ENCODE measurements at places on chromosomes 3 and 15. TPM values are rescaled to one million over a fixed set of nuclear protein-coding genes. Genes with fewer than 3 reads are reported as not detected.

The TRH gene
- not detected for total RNA-seq

The CCR2 gene
- not detected for total RNA-seq

The MOBP gene
- total RNA-seq = not detected

The DUOX2 gene
- total RNA-seq = not detected

The DISP2 gene
- 0.10 TPM for total RNA-seq

The C3orf22 gene
- not detected for total RNA-seq

The MYO5C gene
- 0.25 TPM for total RNA-seq

The AMOTL2 gene
- 69.4 TPM for total RNA-seq

The TMCO5A gene
- not detected for total RNA-seq

The KLHDC8B gene
- 19.7 TPM for total RNA-seq

The SAMD7 gene
- not detected for total RNA-seq

The CAND2 gene
- total RNA-seq = 0.44 TPM

The CHRNA3 gene
- total RNA-seq = not detected

The P2RY1 gene
- total RNA-seq = 2.6 TPM

The CCR5 gene
- total RNA-seq = not detected

The ALDH1L1 gene
- total RNA-seq = 93.4 TPM

The SAXO2 gene
- total RNA-seq = 0.06 TPM

The DAZL gene
- total RNA-seq = 0.10 TPM

The KNG1 gene
- total RNA-seq = not detected
